Right lobe of liver (tissue), 6 donors: ENCODE measurements at places on chromosomes 12 and 14. TPM values are rescaled to one million over a fixed set of nuclear protein-coding genes. Genes with fewer than 3 reads are reported as not detected.

FGF23 gene
- total RNA-seq = not detected

KRT6B gene
- 0.13 TPM for total RNA-seq

OTOGL gene
- 0.06 TPM for total RNA-seq

RPS6KA5 gene
- 1.1 TPM for total RNA-seq

SLIRP gene
- 163 TPM for total RNA-seq

DNA sequence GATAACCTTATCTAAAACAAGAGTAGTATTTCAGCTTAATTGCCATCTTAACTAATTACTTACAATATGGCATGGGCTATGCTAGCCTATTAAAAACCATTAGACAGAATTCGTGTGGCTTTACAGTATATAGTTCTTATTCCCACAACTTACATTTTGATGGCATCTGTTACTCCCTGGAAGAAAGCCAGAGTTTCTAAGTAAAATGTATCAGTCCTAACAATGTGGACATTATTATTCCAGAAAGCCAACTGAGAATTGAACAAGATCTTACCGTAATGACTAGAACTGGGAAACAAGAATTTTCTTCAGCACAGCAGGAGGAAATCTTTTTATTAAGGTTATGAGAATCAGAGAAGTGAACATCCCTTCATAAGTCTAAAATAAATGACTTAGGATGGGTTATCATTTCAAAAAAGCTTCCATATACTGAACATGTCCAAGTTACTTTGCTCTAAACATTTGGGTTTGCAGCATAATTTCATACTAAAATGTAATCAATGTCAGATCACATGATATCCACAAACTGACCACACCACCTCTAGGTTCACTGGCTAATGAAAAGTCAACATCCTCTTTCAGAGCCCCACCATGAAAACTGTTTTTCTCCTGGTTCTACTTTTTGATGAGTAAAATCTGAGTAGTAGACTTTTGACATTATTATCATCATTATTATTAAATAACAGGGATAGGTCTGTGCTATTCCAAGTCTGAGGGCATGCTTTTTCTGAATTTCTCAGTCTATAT lies 179.7 kb downstream of the SSPN start:
- DNase-seq = no peak
- no peaks in the 10 kb centered on the region for H3K4me1 ChIP-seq
- no peak overlapping the region for H3K27ac ChIP-seq
- H3K27me3 ChIP-seq = no peaks in the 10 kb centered on the region

DNA sequence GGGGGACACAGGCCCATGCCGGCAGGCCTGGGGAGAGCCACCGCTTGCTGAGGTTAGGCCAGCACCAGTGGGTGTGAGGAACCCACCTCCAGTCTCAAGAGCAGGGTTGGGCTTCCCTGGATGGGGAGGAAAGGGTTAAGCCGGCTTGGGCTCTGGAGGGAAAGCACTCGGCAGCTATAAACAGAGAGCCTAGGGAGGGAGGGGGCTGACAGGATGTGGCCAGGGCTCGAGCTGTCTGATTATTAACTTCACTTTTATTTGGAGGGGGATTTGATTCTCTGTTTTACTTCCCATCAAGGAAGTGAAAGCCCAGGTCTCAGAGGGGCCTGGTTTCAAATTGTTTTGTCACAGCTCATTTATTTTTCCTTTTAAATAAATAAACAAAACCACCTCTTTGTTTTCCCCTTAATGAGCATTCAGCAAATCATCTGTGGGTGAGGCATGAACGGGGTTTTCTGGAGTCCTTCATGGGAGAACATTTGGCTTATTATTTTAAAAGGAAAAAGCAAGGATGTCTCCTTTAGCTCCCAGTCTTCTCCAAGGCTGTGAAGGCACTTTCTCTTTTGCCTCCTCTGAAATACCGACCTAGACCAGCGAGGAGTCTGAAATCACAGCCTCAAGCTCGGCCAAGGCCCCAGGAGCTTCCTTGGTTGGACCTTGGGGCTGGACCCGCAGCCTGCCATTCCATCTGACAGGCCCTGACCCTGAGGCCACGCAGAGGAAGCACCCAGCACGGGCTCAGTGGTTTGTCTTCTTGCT lies 21.9 kb upstream of the ZFP36L1 start:
- H3K4me3 ChIP-seq = peak overlapping the region; percentile 66
- H3K4me1 ChIP-seq = no peaks in the 10 kb centered on the region
- DNase-seq = no peak
- no peaks in the 10 kb centered on the region for H3K27me3 ChIP-seq
- no peaks in the 10 kb centered on the region for H3K36me3 ChIP-seq
- peak overlapping the region; percentile 98 for H3K27ac ChIP-seq

DNA sequence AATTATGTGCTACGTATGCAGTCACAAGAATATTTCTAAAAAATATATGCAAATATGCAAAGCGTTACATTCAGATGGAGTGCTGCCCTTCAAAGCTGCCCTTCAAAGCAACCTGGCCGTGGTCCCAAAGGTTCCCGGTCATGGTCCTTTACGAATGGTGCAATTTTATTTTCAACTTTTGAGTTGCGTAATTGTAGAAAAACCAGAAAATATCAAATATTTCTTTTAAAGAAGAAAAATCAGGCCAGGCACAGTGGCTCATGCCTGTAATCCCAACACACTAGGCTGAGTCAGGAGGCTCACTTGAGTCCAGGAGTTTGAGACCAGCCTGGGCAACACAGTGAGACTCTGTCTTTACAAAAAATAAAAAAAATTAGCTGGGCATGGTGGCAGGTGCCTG lies 21.4 kb downstream of the CLSTN3 start:
- no peak overlapping the region for H3K27ac ChIP-seq
- peaks cover 35% of the 10 kb centered on the region for H3K4me1 ChIP-seq
- peak; percentile 75 for DNase-seq
- no peaks in the 10 kb centered on the region for H3K36me3 ChIP-seq
- H3K4me3 ChIP-seq = no peak overlapping the region

- peak; percentile 81 for DNase-seq
- peaks cover 2% of the 10 kb centered on the region for H3K4me1 ChIP-seq
- no peak overlapping the region for H3K4me3 ChIP-seq
These were observed 27.8 kb downstream of the HIP1R start for GRCh38 chr12:122862872-122863701.

GRCh38 chr12:13307143-13307816 lies 110.8 kb downstream of the EMP1 start:
- no peak for DNase-seq
- H3K27me3 ChIP-seq = no peaks in the 10 kb centered on the region
- no peak overlapping the region for H3K27ac ChIP-seq
- H3K4me1 ChIP-seq = no peaks in the 10 kb centered on the region

DNA sequence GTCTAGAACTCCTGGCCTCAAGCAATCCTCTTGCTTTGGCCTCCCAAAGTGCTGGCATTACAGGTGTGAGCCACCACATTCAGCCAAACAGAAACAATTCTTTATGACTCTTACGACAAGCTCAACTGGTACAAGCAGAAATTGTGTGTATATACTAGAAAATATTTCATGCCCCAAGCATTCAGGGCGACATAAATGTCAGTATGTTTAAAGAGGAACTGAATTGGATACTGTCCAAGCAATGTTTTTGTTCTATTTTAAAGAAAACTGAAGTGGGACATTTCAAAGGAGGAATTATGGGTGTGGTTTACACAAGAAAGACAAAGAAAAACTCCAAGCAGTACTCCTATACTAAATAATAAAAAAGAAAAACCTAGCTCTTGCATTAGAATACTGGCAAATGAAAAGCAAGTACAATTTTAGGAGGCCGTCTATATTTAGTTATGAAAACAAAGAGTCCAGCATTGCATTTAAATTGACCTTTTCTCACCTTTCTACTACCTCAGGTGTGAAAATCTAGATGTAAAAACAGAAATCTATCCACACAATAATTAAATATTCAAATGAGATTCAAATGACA lies 48.9 kb downstream of the PPP1R12A start:
- no peak for DNase-seq
- no peak overlapping the region for H3K4me3 ChIP-seq
- H3K27me3 ChIP-seq = no peaks in the 10 kb centered on the region
- H3K36me3 ChIP-seq = no peaks in the 10 kb centered on the region
- no peak overlapping the region for H3K27ac ChIP-seq
- peaks cover 6% of the 10 kb centered on the region for H3K4me1 ChIP-seq

DNA sequence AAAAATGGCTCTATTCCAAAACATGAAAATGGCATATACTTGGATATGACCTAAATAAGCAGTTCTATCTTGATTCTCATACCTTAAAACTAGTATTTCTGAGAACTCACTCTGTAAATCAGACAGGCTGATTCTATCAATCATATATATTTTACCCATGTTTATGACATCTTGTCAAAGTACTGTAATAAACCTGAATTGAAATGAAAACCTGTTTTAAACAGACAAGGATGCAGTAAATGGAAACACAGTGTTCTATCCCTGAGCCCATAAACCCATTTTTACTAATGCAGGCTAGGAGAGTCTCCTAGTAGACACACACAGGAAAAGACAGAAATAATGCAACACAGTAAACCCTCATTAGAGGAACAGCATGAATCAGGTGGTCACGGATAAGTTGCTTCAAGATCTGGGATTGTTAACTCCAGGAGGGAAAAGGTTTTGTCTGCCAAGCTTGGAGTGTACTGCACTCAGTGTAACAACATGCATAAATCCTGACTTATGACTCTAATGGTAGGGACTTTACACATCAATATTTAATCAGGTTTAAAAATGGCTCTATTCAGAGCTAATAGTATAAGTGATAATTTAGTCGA lies 93.6 kb upstream of the CPNE8 start:
- no peak overlapping the region for H3K4me3 ChIP-seq
- DNase-seq = no peak
- H3K27me3 ChIP-seq = no peaks in the 10 kb centered on the region
- no peaks in the 10 kb centered on the region for H3K36me3 ChIP-seq
- H3K4me1 ChIP-seq = no peaks in the 10 kb centered on the region

- no peak overlapping the region for H3K27ac ChIP-seq
- H3K4me3 ChIP-seq = no peak overlapping the region
- H3K36me3 ChIP-seq = no peaks in the 10 kb centered on the region
- H3K4me1 ChIP-seq = peaks cover 7% of the 10 kb centered on the region
- DNase-seq = no peak
These were observed 320.0 kb downstream of the RAD51B start for GRCh38 chr14:68139431-68140075.

DNA sequence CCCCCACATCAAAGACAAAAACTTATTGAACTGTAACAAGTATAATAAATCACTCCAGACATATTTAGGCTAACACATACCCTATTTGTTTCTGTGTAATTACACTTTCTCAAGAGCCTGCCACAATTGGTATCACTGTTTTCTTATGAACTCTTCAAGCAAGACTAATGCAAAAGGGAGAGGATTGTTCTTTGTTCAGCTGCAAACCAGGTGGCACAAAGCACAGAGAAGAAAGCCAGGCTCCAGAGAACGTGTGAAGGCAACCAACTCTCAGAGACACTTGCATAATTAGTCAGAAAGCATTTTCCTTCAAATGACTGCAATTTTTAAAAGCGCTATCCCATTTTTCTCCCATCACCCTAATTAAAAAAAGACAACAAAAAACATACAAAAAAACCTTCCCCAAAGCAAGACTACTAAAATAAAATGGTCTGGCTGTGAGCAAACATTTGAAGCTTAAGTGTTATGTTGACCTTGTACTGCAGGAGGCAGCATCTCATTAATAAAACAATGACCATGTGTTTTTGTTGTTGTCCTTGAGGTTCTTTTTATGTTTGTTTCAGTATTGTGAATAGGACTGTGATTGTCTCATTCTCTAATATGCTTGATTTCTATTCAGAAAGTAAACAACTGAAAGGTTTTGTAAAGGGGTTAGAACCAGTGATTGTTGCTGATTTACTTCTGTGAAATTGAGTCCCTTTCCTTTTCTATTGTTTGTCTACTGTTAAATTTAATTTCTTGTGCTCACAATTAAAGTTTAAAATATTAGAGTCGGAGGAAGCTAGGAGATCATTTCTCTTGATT lies 452.7 kb upstream of the PDE3A start:
- no peak overlapping the region for H3K4me3 ChIP-seq
- no peaks in the 10 kb centered on the region for H3K27me3 ChIP-seq
- H3K27ac ChIP-seq = no peak overlapping the region
- no peaks in the 10 kb centered on the region for H3K36me3 ChIP-seq

DNA sequence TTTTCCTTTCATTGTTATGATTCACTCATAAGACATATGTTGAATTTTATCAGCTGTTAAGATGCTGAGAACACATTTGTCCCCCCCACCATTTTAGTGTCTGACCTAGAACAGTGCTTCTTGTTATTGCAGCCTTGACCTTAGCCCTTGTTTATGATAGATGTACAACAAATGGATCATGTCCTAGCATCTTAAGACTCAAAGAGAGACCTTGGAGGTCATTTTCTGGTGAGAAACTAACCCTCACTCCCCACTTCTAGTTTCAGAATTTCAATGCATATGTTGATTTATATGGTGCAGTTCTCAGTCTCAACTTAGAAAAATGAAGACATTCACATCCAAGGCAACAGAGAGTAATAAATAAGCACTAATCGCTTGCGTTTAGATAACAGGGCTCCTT lies 391.2 kb downstream of the AEBP2 start:
- no peak overlapping the region for H3K4me3 ChIP-seq
- H3K27me3 ChIP-seq = no peaks in the 10 kb centered on the region
- H3K27ac ChIP-seq = no peak overlapping the region
- H3K36me3 ChIP-seq = no peaks in the 10 kb centered on the region
- DNase-seq = no peak
- H3K4me1 ChIP-seq = no peaks in the 10 kb centered on the region

DNA sequence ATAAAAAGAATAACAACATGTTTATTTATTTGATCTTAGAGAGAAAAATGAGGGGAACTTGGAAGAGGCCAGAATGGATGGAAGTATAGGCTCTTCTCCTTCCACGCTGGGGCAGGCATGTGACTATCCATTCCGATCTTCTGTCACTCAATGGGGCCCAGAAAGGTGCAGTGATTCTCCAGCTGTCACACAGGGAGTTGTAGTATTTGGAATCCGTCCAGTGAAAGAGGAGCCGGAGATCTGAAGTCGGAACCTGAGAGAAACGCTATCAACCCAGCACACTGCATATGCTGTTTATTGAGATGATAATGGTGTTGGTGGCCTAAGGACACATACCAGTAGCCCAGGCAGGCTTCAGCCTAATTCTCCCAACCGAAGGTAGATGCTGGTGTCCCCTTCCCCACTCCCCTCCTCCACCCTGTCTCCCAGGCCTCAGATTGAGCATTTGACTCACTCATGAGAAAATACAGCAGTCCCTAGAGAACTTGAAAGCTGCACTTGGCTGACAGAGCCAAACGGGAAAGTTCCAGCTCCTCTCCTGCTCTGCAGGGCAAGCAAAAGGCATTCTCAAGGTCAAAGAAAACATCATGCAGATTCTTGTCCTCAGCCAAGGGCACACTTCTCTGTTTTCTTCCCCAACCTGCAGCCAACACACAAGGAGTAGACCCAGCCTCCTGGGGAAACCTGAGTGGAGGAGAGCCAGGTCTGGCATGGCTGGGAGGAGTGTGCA lies 100.4 kb downstream of the IRF2BPL start:
- H3K27ac ChIP-seq = no peak overlapping the region
- no peaks in the 10 kb centered on the region for H3K36me3 ChIP-seq
- H3K4me3 ChIP-seq = no peak overlapping the region
- no peaks in the 10 kb centered on the region for H3K4me1 ChIP-seq
- no peaks in the 10 kb centered on the region for H3K27me3 ChIP-seq
